Right lung (tissue), 10 donors: ENCODE measurements at places on chromosomes 2 and 18. TPM values are rescaled to one million over a fixed set of nuclear protein-coding genes. Genes with fewer than 3 reads are reported as not detected.

GRCh38 chr2:157782057-157782845, 93.9 kb downstream of the ACVR1 start:
- DNase-seq, result no peak

- peak; percentile 56 for DNase-seq
Measured at GRCh38 chr18:58135701-58136331, 91.8 kb downstream of the NEDD4L start.

- no peak for DNase-seq
Measured at GRCh38 chr2:138023298-138023697, 59.0 kb downstream of the HNMT start.

DNA sequence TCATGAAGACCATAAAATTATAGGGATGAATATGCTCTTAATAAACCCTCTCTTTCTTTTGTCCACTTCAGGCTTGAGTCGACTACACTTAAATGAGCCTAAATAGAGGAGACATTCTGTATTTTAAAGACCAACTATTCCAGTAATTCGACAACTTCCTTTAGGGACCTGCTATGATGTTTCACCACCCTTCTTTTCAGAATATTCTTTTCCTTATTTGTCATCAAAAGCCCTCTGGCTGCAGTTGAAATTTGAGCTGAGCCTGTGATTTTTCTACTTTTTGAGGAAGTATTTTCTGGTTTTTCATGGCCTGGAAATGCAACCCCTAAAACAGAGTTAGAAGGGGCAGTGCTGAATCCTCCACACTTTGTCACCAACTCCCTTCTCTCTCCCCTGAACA, 287.0 kb downstream of the EPHA4 start:
- no peak for DNase-seq

- DNase-seq, result no peak
Measured at GRCh38 chr18:9565407-9565806, 49.0 kb downstream of the PPP4R1 start.

- DNase-seq, result peak; percentile 78
Measured at GRCh38 chr2:120253021-120253882, 600 bp downstream of the RALB start.

DNA sequence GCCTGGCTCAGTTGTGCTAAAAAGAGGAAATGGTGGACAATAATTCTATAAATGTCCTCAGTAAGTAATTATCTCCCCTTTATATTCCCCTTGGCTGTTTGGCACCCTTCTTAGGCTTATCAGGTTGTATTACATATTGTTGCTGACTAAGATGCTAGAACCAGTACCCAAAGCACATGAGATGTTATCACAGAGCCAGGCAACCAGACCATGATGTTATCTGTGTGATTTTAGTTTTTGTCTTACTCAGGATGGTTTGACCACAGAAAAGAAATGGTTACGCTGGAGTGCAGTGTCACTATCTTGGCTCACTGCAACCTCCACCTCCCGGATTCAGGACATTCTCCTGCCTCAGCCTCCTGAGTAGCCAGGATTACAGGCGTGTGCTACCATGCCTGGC, 15.2 kb downstream of the R3HDM1 start:
- no peak for DNase-seq

- DNase-seq, result no peak
Measured at GRCh38 chr18:8799596-8800441, 94.5 kb downstream of the MTCL1 start.

- no peak for DNase-seq
Measured at GRCh38 chr2:169093535-169093934, 24.2 kb downstream of the DHRS9 start.

- no peak for DNase-seq
Measured at GRCh38 chr2:159098921-159099411, 130.5 kb downstream of the TANC1 start.

- DNase-seq, result no peak
Measured at GRCh38 chr2:175890636-175891242, 111.3 kb downstream of the LNPK start.

- DNase-seq, result no peak
Measured at GRCh38 chr2:111947219-111947618, 48.8 kb downstream of the MERTK start.

DNA sequence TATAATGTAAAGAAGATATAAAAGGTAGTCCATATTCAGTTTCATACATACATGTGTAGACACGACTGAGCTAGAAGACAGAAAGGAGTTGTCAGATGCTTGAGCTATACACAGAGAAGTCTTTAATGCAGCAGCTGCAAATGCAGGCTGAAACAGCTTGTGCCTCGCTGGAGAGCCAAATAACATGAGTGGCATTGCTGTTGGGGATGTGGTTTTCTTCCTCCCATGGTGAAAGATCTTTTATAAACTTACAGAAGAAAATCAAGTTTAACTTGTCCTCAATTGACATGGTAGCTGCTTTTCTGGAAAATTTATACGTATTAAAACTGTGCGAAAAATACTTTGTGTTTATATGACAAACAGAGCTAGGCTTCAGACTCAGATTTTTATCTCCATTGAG, 16.4 kb upstream of the IL1R1 start:
- no peak for DNase-seq

DNA sequence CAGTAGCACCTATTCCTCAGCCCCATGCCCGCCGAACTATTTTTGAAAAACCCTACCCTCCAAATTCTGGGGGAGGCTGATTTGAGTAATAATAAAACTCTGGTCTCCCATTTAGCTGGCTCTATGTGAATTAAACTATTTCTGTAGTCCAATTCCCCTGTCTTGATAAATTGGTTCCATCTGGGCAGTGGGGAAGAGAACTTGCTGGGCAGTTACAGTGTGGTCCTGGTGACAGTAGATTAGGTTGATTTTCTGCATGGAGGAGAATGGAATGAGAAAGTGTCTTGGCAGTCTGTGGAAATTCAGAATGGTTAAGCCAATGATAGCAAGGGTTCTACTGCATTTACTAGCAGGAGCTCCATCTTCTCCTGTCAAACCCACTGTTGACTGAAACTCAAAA, 95.0 kb downstream of the SPP2 start:
- DNase-seq, result no peak

DNA sequence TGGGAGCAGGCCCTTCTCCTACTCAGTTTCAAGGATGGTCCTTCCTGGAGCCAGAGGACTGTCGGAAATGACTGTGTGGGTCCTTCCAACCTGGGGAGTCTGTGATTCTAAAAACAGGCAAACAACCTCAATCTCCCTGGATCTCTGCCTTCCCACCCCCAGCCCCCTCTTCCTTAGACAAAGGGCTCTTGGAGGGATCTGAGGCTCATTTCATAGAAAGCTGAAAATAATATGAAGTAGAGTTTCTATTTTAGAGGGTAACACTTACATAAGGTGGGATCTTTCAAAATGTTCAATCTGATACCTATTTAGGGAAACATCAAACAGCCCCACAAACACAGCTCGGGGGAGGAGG, 69.4 kb downstream of the RHOB start:
- no peak for DNase-seq

- DNase-seq, result no peak
Measured at GRCh38 chr2:85033388-85033787, 62.4 kb downstream of the KCMF1 start.

DNA sequence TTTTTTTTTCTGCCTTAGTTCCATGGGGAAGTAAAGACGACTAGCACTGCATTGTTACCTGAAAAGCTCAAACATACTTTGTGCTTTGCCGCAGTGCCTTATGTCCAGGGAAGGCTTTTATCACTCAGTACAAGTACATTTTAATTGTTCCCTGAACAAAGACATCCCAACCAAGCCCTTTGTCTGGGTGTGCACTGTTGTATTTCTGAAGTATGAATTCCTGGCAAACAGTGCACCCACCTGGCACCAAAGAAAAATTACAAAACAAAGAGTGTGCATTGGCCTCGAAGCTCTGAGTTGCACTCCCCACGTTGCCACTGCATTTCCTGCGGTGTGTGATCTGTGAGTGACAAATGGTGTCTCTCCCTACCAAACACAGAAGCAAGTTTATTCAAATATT, 858.5 kb upstream of the PIK3C3 start:
- DNase-seq, result no peak

DNA sequence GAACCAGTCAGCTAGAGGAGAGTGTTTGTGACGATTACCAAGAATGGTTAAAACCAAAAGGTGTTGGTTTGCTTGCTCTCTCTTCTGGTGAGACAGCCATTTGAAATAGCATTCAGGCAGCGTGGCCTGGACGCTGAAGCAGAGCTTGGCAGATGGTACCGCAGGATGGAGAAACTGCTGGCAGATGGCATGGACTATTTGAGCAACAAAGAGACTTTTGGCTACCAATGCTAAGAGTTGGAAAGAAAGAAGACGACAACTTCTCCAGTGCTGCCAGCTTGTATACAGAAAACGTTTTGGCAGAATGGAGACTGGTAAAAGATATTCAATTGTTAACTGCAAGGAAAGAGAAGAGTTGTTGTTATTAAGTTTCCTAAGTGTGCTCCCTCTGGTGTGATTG, 315.0 kb downstream of the PARD3B start:
- DNase-seq, result no peak

Gene RBM43
- polyA plus RNA-seq, result 24.0 TPM

Gene CCDC74B
- polyA plus RNA-seq, result 5.5 TPM

Gene CFAP65
- 3.1 TPM for polyA plus RNA-seq

Gene SERPINB4
- polyA plus RNA-seq, result not detected

Gene CSRNP3
- polyA plus RNA-seq, result 5.4 TPM

Gene NCKAP1
- polyA plus RNA-seq, result 86.0 TPM

Gene PTPRN
- 1.2 TPM for polyA plus RNA-seq

Gene CRYGC
- not detected for polyA plus RNA-seq

Gene CKAP2L
- polyA plus RNA-seq, result 13.6 TPM

Gene MAIP1
- 21.3 TPM for polyA plus RNA-seq
